T-helper 9 cell (primary cell): ENCODE measurements at places on chromosomes 7 and 10.

- no peak for DNase-seq
Observed at GRCh38 chr7:11193888-11194287, 220.2 kb downstream of the PHF14 start.

DNA sequence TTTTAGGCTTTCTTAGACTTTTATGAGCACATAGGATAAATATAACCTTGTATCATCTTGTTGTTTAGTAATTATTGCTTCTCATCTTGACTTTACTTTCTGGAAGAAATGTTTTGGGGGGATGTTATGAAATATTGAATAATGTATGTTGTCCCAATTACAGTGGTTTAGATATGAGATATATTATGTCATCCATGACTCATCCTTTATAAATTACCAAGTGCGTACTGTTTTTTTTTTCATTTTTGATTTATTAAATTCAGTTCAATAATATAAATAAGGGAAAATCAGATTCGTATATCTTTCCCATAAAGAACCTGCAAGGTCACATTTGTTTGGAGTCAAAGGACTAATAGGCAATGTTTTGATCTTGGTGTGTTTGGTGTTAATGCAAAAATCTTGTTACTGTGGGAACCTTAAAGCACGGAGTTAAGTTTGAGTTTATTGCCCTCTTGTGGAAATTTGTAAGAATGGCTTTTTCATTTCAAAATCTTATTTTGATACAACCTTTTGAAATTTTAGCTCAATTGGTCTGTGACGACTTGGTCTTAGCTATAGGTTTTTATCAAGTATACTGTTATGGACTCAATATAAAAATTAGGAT lies 108.6 kb downstream of the SRI start:
- DNase-seq, result no peak

DNA sequence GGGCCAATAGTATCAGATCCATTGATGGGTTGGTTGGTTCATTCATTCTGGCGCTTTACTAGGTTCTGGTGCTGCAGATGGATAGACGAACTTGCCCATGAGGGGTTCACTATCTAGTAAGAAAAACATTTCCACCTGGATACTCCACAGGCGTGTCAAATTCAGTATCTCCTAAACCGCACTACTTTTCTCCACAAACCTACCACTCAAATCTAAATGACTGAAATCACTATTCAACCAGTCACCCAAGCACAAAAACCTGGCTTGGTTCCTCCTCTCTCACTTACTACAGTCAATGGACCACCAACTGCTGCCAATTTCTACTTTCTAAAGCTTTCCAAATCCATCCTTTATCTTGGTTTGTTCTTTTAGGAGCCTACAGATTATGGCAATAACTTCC lies 572 bp downstream of the AGK start:
- no peak for DNase-seq

GRCh38 chr7:24786941-24787340 lies 29.7 kb upstream of the GSDME start:
- DNase-seq, result no peak

GRCh38 chr10:88190540-88191235 lies 327.3 kb downstream of the PTEN start:
- no peak for DNase-seq

- DNase-seq, result no peak
Observed at GRCh38 chr10:70445718-70446657, 4.5 kb upstream of the NODAL start.

GRCh38 chr7:18540396-18540795 lies 44.8 kb downstream of the HDAC9 start:
- no peak for DNase-seq
